ENCODE measurements at places on chromosomes 5 and 9.

DNA sequence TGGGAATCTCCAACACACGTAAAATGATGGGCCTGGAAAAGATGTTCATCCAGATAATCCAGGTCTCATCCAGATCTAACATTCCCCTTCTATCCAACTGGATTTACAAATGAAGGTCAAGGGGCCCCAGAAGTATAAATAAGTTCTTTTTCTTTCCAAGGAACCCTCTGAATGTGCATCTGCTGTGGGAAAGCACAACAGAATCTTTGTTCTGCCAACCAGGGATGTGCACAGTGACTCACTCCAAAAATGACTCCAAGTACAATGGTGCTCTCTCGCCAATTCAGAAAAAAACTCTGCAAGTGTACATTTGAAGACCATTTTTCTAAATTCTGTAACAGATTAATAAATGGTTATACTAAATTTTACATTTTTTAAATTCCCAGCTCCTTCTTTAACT is 12.4 kb downstream of the RAPGEF6 start:
- DNase-seq, result no peak

GRCh38 chr5:1009359-1010180 is 968 bp downstream of the NKD2 start:
- no peak for DNase-seq

GRCh38 chr5:35877655-35878054 is 21.0 kb downstream of the IL7R start:
- DNase-seq, result no peak

DNA sequence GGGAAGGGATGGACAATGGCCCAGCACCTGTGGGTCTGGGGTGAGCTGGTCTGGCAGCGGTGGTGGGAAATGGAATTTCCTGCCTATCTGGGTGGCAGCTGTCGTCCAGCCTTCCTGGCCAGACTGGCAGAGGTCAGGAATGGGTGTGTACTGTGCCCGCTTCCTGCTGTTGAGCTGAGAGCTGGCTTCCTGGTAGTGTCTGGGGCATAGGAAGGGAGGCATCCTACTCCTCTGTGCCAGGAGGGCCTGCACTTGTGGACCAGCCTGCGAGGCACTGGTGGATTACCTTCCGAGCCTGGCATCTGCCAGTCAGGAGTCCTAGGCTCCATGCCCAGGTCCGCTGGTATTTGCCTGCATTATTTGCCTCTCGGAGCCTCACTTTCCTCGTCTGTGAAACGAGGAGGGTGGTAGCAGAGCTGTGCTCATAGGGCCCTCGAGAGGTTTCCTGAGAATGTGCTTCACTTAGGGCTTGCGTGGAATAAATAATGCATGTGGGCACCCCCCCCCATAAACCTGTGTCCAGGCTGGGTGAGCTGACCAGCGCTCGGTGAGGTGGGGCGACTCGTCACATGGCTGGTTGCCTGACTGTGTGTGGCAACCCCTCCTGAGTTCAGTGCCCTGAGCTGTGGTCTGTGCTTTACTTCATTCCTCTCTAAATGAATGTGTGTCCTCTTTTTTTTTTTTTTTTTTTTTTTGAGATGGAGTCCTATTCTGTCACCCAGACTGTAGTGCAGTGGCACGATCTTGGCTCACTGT is 47.7 kb downstream of the HMCN2 start:
- no peak for DNase-seq

DNA sequence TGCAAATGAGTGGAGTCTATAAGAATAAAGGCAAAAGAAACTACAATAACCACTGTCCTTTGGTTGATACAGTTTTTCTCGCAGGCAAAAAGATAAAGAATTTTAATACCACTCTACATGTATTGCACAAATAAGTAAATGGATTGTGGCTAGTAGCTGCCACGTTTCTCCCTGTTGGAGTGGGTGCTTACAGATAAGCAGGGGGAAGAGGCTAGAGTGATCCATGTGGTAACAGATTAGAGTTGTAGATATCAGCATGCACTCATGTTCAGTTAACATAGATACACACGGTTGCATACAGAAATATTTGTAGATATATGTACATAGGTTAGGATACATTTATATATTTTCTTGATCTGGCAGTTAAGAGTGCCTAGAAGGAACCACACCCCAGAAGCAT is 179.5 kb downstream of the ARHGEF28 start:
- no peak for DNase-seq

DNA sequence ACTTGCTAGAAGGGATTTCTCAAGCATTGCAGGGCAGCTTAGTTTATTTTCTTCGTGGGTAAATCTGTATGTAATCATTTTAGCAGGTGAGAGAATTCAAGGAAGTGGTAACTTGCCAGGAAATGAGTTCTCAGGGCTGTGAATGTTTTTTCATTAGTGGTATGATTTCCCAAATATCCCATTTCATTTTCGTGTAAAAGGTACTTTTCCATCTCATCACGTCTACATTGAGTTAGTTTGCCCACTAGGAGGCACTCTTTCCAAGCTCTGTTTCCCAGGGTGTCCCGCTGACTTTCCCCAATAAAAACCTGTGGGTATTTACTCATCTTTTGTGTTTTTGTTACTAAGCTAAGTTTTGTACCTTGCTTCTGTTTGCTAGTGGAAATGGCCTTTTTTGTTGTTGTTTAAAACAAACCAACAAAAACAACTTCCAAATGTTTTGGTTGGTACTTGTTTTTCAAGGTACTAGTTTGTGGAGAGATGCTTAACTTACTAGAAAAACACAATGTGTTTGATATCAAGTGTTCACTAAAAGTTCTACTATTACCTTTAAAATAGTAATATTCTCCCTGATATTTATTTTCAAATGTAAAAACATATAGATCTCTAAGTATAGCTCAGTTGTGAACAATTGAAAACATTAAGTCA is 373.6 kb downstream of the ADGRV1 start:
- DNase-seq, result peak; percentile 56

GRCh38 chr9:111876179-111876578 is 20.4 kb upstream of the UGCG start:
- DNase-seq, result no peak

- DNase-seq, result no peak
Measured at GRCh38 chr9:15972760-15973159, 419.9 kb downstream of the CCDC171 start.

- DNase-seq, result no peak
Measured at GRCh38 chr5:14428302-14429081, 153.1 kb upstream of the OTULINL start.

DNA sequence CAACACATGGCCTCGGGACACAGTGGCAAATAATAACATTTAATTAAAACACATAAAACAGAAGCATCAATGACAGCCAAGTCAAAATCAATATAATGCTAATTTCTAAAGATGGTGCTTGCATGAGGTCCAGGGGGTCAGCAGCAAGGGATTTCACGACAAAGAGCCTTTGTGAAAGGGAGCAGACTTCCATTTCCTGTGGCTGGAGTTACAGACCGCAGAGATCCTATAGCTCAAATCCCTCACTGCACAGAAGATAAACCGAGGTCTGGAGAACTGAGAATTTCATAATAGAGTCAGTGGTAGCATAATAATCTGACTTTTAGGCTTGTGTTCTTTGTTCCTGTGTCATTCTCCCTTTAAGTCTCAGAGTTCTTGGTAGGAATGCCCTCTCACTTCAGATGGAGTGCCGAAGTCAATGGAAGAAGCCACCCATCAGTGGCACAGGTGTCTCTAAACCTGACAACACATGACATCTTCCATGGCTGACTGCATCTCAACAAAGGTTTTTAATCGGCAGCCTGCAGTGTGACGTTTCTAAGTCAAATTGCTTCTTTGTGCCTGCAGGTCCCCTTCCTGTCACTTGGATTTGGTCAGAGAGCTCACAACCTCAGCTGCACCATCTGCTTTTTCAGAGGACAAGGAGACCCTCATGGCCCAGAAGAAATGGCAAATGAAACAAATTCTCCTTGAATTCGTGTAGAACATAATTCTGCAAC is 67.4 kb downstream of the CARTPT start:
- DNase-seq, result no peak

- no peak for DNase-seq
Measured at GRCh38 chr9:114230068-114230467, 74.7 kb downstream of the COL27A1 start.

DNA sequence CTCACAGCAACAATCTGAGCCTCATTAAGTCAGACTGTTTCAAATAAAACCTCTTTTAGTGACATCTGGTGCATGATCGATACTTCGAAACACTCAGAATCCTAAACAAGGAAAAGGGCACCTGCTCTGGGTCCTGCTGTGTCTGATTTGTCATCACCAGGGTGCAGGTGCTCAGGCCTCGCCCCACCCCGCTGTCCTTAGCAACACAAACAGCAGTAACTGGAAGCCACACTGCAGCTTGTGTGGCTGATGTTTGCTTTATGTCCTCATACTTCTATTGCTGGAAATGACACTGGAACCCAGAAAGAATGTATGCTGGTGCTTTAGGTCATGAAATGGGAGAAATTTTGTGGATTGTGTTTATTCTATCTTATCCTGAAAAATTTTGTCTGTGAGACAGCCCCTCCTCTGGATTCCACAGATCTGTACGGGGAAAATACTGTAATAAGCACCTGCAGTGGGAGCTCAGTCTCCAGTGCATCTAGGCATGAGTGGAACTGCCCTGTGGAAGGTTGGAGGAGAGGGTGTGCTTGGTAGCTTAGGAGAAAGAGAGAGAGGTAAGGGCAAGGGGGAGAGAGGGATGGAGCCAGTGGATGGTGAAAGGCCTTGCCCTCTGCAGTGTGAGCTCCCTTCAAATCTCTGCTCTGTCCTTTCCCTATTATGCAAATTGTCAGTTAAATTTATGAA is 284.2 kb downstream of the SMARCA2 start:
- DNase-seq, result no peak

GRCh38 chr5:103474677-103475076 is 87.9 kb downstream of the NUDT12 start:
- no peak for DNase-seq

DNA sequence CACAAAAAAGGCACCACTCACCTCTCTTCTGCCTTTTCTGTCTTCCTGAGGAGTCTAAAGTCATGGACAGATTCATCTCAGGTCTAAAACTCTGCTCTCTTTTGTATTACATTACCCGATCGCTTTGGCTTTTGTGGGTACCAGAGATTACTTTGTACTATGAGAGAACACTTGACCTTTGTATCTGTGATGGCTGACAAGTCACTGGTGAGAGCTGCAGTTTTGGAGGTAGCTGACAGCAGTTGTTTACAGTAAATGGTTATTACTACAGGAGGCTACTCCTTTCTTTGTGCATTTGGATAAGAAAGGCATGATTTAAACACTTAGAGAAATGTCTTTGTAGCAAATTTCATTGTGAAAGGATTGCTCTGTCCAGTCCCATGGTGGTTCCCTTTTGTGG is 307.3 kb downstream of the FBXL17 start:
- no peak for DNase-seq
